Nephron progenitor cell (in vitro differentiated cells): ENCODE measurements at places on chromosomes 11 and 22.

DNA sequence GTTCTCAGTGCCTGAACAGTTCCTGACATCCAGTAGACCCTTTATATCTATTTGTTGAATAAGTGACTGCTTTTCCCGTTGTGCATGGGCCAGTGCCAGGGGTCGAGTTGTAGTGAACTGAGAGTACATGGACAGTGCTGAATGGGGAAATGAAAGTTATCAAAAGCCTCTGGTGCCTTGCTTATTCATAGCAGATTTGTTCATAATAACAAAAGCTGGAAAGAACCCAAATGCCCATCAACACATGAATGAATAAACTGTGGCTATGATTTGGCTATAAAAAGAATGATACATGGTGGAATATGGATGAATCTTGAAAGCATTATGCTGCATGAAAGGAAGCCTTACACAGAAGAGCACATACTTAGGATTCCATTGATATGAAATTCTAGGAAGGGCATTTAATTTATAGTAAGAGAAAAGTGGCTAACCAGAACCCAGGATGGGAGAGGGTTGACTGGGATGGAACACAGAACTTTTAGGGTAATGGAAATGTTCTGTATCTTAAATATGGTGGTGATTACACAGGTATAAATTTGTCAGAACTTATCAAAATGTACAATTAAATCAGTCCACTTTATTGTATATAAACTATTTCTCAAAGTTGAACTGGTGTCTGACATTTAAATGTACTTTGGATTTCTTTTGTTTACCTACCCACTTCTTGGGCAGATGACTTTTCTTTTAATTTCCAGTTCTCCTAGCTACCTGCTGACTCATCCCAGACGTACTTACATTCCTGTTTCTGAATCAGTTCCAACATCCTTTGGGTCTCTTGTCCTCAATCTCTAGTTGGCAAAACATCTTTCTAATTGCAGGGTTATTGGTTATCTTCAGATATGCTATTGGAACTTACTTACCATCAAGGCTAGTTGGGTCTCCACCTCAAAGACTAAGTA is 42.8 kb downstream of the PACS1 start:
- no peak for DNase-seq

DNA sequence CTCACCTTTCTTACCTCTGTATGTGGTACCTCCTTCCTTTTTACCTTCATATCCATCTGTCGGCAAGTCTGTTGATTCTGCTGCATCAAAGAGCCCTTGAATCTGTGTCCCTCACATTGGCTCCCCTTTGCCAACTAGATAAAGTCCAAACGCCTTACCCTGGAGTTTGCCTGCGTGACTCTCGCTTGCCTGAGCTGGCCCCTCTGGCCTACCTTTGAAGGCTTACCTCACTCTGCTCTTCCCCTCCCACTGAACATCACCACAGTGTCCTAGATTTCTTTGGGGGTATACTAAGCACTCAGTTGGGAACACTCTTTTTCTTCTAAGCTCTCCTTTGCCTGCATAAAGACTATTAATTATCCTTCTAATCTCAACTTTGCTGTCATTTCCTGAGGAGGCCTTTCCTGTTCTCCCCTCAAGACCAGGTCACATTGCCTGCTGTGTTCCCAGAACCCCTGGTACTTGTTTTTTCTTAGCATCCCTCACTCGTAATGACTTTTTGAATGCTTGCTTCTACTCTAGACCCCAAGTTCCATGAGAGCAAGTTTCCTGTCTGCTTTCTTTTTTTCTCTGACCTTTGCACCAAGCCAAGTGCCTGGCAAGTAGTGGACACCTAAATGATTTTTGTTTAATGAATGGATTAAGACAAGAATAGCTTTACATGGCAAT is 67.8 kb upstream of the ADORA2A start:
- no peak for DNase-seq

- no peak for DNase-seq
These were observed 500.6 kb downstream of the ETS1 start for GRCh38 chr11:128086794-128087193.

- DNase-seq: no peak
These were observed 28.6 kb downstream of the ARHGAP8 start for GRCh38 chr22:44780876-44781449.

DNA sequence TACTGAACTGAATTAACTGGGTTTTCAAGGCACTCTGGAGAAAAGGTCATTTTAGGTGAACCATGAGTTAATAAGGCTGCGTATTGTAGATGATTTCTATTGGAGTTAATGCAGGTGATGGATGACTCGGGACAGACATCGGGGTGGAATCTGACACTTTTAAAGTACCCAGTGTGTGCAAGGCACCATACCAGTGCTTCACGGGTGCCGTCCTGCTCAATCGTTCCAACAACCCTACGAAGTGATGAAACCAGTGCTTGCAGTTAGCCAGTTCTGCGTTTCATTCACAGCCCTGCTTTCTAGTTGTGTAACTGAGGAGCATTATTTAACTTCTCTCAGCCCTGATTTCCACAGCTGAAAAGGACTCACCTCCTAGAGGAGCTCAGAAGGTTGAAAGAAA is 216.5 kb downstream of the BARX2 start:
- DNase-seq: no peak

DNA sequence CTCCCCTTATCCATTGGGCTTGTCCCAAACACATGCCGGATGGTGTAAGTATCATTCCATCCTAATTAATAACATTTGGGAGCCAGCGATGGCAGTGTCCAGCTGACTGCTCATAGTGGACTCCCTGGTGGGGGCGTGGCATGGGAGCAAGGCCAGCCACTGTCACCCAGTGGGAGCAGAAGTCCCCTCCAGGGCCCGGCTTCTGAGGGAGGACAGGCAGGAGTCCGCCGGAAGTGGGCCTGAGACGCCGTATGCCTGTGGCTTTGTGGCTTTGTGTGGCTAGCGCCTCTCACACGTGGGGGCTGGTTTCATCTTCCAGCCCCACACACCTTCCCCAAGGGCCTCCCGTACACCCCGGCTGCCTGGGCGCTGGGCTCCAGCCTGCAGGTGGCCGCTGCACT is 124.5 kb downstream of the KCNQ1 start:
- DNase-seq: no peak

DNA sequence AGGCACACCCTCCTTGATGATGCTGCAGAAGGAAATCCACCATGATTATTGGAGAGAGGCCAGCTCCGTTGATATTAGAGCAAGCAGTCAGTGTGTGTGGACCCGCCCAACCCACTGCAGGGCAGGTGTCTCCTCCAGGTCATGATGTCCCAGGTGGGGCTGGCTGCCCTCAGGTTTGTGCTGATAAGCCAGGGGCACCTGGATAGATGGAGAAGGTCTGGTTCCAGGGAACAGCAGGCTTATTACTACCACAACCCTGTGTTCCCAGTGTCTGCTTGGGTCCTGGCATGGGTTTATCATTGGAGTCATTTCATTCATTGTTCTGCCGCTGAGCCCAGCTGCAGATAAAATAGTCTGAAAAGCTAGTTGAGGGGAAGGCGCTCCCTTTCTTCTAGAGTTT is 181.1 kb upstream of the NECTIN1 start:
- DNase-seq: no peak

DNA sequence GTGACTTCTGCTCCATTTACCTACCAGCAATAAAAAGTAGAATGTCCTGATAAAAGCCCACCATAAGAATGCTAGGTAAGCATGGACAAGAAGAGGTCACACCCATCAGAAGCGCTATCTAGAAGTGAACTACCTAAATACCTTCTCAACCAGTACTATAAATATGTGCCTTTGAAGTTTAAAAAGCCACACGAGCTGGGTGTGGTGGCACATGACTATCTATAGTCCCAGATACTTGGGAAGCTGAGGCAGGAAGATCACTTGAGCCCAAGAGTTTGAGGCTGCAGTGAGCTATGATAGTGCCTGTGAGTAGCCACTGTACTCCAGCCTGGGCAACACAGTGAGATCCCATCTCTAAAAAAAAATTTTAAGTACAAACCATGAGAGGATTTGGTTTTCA is 66.7 kb downstream of the PACSIN2 start:
- no peak for DNase-seq
